Gastrocnemius medialis (tissue), 4 donors: ENCODE measurements at places on chromosomes 16 and 17.

GRCh38 chr16:6961704-6962103, 370.9 kb upstream of the RBFOX1 start:
- H3K4me1 ChIP-seq, result no peaks in the 10 kb centered on the region
- H3K27me3 ChIP-seq, result no peaks in the 10 kb centered on the region
- no peak overlapping the region for H3K4me3 ChIP-seq
- DNase-seq, result no peak

GRCh38 chr17:36773039-36773438, 164.2 kb upstream of the LHX1 start:
- H3K27ac ChIP-seq, result no peak overlapping the region
- no peak for DNase-seq
- H3K36me3 ChIP-seq, result no peaks in the 10 kb centered on the region
- H3K4me1 ChIP-seq, result no peaks in the 10 kb centered on the region
- H3K27me3 ChIP-seq, result peaks cover 5% of the 10 kb centered on the region

DNA sequence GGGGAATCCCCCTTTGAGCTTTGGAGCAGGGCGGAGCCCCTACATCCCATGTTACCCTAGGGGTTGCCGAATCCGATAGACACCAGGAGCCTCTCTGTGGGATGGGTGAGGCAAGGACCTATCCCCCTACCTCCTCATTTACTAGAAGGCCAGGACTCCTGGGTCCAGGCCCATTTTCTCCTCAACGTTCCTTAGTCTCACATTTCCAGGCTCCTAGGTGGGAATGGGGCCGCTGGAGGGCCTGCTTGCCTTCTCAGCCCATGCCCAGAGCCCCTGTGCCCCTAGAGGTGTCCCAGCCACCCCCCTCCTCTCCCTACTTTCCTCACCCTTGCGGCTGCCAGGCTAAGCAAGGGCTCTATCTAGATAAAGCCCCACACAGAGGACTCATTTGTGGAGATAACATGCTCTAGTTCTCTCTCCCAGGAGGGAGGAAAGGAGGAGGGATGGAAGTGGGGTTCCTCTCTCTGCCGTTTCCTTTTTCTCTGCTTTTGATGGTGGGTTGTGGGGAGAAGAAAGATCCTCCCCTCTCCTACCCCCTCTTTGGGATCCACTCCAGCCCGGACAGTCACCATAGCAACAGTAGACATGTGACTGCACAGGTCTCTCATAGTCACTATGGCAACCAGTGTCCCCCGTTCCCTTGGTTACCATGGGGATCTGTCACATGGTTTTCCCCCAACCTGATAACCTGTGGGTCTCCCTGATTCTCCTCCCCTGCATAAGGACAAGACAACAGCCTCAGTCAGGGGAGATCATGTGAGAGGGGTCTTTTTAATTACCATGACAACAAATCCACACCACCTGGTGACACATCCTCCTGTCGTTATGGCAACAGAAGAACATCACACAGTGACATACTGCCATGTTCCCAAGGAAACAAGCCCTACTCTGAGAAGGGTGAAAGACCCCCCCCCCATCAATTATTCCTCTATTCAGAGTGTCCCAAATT, 5.2 kb downstream of the CACNA1G start:
- no peaks in the 10 kb centered on the region for H3K36me3 ChIP-seq
- H3K4me3 ChIP-seq, result no peak overlapping the region
- H3K27me3 ChIP-seq, result peaks cover 55% of the 10 kb centered on the region
- H3K4me1 ChIP-seq, result no peaks in the 10 kb centered on the region

GRCh38 chr17:39238311-39238972, 12.7 kb upstream of the STAC2 start:
- H3K27me3 ChIP-seq, result no peaks in the 10 kb centered on the region
- no peaks in the 10 kb centered on the region for H3K36me3 ChIP-seq
- no peak overlapping the region for H3K4me3 ChIP-seq
- no peak for DNase-seq
- no peaks in the 10 kb centered on the region for H3K4me1 ChIP-seq

DNA sequence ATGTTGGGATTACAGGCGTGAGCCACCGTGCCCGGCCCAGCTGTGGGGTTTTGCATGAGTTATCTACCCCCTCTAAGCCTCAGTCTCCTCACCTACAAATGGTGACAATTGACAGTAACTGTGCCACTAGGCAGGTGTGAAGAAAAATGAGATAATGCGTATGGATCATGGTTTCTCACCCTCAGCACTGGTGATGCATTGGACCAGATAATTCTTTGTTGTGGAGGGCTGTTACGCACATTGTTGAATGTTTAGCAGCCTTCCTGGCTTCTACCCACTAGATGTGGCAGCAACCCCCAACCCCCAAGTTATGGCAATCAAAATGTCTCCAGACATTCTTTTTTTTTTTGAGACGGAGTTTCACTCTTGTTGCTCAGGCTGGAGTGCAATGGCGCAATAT, 9.0 kb upstream of the HAPSTR1 start:
- H3K27ac ChIP-seq, result no peak overlapping the region
- no peak for DNase-seq
- no peaks in the 10 kb centered on the region for H3K36me3 ChIP-seq

DNA sequence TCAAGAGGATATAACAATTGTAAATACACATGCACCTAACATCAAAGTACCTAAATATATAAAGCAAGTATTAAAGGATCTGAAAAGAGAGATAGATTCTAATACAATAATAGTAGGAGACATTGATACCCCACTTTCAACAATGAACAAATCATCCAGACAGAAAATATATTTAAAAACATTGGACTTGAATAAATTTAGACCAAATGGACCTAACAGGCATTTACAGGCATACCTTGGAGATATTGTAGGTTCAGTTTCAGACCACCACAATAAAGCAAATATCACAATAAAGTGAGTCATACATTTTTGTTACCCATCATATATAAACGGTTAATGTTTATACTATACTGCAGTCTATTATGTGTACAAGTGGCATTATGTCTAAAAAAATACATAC, 104.0 kb downstream of the BRIP1 start:
- DNase-seq, result no peak
- no peak overlapping the region for H3K4me3 ChIP-seq
- H3K27me3 ChIP-seq, result no peaks in the 10 kb centered on the region
- H3K36me3 ChIP-seq, result no peaks in the 10 kb centered on the region
- no peaks in the 10 kb centered on the region for H3K4me1 ChIP-seq
- H3K27ac ChIP-seq, result no peak overlapping the region

GRCh38 chr17:30780343-30780742, 44.1 kb downstream of the CRLF3 start:
- DNase-seq, result no peak
- H3K4me1 ChIP-seq, result no peaks in the 10 kb centered on the region
- no peaks in the 10 kb centered on the region for H3K27me3 ChIP-seq
- H3K36me3 ChIP-seq, result peaks cover 15% of the 10 kb centered on the region
- H3K27ac ChIP-seq, result no peak overlapping the region

- H3K4me3 ChIP-seq, result no peak overlapping the region
- H3K4me1 ChIP-seq, result no peaks in the 10 kb centered on the region
- no peaks in the 10 kb centered on the region for H3K36me3 ChIP-seq
- DNase-seq, result no peak
Measured at GRCh38 chr17:13690806-13691205, 89.1 kb upstream of the HS3ST3A1 start.

GRCh38 chr17:69067274-69068047, 6.7 kb upstream of the ABCA9 start:
- H3K4me3 ChIP-seq, result no peak overlapping the region
- no peaks in the 10 kb centered on the region for H3K4me1 ChIP-seq
- no peaks in the 10 kb centered on the region for H3K27me3 ChIP-seq
- H3K27ac ChIP-seq, result no peak overlapping the region

DNA sequence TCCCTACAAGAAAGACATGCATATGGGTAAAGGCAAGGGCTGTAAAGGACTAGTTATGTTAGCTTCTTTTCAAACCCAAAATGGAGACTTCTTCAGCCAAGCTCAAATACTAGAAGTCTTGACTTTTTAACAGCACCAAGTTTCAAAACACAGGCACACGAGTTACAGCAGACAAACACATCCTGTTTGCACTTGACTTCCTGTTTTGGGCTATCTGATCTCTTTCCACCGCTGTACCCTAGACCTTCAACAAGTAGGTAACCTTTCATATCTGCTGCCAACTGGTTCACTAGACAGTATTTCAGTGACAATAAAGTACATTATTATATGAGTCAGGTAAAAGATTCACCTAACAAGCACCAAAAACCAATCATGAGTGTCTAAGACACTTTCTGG, 12.3 kb downstream of the RFFL start:
- DNase-seq, result no peak
- H3K4me3 ChIP-seq, result no peak overlapping the region
- H3K27me3 ChIP-seq, result no peaks in the 10 kb centered on the region
- H3K36me3 ChIP-seq, result no peaks in the 10 kb centered on the region
- peaks cover 24% of the 10 kb centered on the region for H3K4me1 ChIP-seq

GRCh38 chr17:33803199-33803685, 451.8 kb upstream of the CCL2 start:
- H3K4me3 ChIP-seq, result no peak overlapping the region
- no peaks in the 10 kb centered on the region for H3K36me3 ChIP-seq
- H3K27ac ChIP-seq, result no peak overlapping the region
- H3K4me1 ChIP-seq, result no peaks in the 10 kb centered on the region
- no peaks in the 10 kb centered on the region for H3K27me3 ChIP-seq
- no peak for DNase-seq

DNA sequence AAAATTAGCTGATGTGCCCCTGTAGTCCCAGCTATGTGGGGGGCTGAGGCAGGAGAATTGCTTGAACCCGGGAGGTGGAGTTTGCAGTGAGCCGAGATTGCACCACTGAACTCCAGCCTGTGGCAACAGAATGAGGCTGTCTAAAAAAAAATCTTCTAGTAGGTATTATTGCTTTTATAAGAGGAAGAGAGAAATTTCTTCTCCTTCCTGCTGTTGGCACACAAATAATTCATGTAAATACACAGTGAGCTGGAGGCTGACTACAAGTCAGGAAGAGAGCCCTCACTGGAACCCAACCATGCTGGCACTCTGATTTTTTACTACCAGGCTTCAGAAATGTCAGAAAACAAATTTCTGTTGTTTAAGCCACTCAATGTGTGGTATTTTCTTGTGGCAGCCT, 6.7 kb downstream of the PRDM7 start:
- no peak overlapping the region for H3K4me3 ChIP-seq
- no peaks in the 10 kb centered on the region for H3K36me3 ChIP-seq
- no peaks in the 10 kb centered on the region for H3K4me1 ChIP-seq
- H3K27me3 ChIP-seq, result no peaks in the 10 kb centered on the region

DNA sequence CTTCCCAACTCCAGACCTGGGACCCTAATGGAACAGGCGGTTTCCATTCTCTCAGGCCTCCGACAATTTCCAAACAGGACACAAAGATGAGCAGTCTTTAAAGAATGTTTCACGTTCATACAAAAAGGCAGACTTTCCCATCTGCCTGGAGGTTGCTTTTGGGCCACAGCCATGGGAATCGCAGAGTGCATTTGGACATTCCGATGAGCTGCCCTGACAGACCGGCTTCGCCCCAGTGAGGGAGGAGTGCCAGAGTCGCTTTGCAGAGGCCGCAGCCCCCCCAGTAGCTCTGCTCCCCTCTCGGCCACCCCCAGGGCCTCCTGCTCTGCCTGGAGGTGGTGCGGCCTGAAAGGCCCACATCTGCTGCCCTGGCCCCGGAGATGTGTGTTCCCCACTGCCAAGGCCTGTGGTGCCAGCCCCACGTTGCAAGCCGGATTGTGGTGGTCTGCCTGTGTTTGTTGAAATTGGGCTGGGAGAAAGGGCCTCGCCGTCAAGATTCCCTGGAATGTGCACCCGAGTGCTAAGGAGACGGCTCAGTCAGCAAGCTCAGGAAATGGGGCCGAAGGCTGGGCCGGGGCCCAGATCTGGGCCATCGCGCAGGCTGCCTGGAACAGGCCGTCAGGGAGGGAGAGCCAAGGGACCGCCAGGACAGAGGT, 89.8 kb downstream of the C16orf95 start:
- no peaks in the 10 kb centered on the region for H3K27me3 ChIP-seq
- no peak overlapping the region for H3K27ac ChIP-seq
- no peak for DNase-seq
- no peaks in the 10 kb centered on the region for H3K36me3 ChIP-seq

GRCh38 chr17:68863091-68863652, 92.0 kb downstream of the ABCA8 start:
- H3K4me3 ChIP-seq, result no peak overlapping the region
- no peaks in the 10 kb centered on the region for H3K36me3 ChIP-seq
- DNase-seq, result no peak
- H3K4me1 ChIP-seq, result no peaks in the 10 kb centered on the region

- no peaks in the 10 kb centered on the region for H3K4me1 ChIP-seq
- no peak overlapping the region for H3K27ac ChIP-seq
- peaks cover 4% of the 10 kb centered on the region for H3K36me3 ChIP-seq
- H3K27me3 ChIP-seq, result no peaks in the 10 kb centered on the region
- no peak for DNase-seq
Measured at GRCh38 chr16:27489906-27490305, 59.8 kb downstream of the GTF3C1 start.

DNA sequence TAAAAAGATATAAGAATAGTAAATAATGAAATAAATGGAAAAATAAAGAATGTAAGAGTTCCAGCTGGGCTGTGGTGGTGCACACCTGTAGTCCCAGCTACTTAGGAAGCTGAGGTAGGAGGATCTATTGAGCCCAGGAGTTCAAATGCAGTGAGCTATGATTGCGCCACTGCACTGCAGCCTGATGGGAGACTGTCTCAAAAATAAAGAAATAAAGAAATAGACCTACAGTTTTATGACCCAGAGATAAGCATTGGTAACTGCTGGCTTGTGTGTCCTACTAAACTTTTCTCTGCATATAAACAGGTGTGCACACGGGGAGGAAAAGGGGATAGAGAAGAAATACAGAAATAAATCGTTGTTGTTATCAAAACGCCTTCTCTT, 7.8 kb upstream of the PDP2 start:
- no peak overlapping the region for H3K27ac ChIP-seq
- no peak overlapping the region for H3K4me3 ChIP-seq
- no peaks in the 10 kb centered on the region for H3K36me3 ChIP-seq
- peaks cover 6% of the 10 kb centered on the region for H3K4me1 ChIP-seq
- DNase-seq, result no peak

- no peak overlapping the region for H3K27ac ChIP-seq
- H3K36me3 ChIP-seq, result no peaks in the 10 kb centered on the region
- no peak for DNase-seq
- no peak overlapping the region for H3K4me3 ChIP-seq
Measured at GRCh38 chr16:78227855-78228254, 128.4 kb downstream of the WWOX start.

DNA sequence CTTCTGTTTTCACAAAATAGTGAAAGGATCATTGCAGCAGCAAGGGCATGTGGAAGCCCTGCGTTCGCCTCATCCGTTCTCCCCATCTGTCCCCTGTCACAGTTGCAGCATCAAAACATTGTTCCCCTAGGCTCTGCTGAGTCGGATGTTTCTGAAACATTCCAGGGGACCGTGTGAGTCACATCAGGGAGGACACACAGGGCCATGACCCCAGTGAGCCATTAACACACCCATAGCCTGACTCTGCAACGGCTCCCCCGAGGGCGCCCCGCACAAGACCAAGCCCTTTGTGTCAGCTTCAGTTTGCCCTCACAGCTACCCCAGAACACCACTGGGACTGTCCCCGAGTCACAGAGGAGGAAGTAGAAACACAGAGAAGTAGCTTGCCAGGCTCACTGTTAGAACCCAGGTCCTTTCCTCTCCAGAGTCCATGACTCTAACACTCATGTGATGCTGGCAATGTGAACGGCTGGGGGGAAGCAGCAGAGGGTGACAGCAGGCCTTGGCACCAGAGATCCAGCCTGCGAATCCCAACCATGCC, 63.3 kb upstream of the HSBP1 start:
- no peak overlapping the region for H3K27ac ChIP-seq
- no peaks in the 10 kb centered on the region for H3K36me3 ChIP-seq
- H3K4me3 ChIP-seq, result no peak overlapping the region
- no peaks in the 10 kb centered on the region for H3K4me1 ChIP-seq
